NCI-H446 (cell line): ENCODE measurements at places on chromosomes 4 and X.

- DNase-seq = peak; percentile 81
These were observed 47.7 kb downstream of the TIGD2 start for GRCh38 chr4:89158884-89159503.

GRCh38 chr4:8316911-8317351 lies 47.4 kb downstream of the HTRA3 start:
- DNase-seq = no peak

DNA sequence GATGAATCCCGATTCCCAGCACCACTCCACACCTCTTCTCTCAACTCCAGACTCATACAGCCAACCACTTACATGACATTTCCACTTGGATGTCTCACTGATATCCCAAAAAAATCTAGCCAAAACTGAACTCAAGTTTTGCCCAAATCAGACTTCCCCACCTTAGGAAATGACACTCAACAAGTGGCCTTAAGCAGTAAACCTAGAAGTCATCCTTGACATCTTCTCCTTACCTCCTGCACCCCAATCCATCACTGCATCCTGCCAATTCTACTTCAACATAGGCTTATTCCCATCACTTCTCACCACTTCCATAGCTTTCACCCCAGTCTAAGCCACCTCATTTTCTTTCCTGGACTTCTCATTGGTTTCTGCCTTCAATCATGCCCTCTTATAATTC lies 39.1 kb downstream of the PRPS1 start:
- no peak for DNase-seq

GRCh38 chr4:7714738-7715137 lies 224.9 kb downstream of the AFAP1 start:
- no peak for DNase-seq

DNA sequence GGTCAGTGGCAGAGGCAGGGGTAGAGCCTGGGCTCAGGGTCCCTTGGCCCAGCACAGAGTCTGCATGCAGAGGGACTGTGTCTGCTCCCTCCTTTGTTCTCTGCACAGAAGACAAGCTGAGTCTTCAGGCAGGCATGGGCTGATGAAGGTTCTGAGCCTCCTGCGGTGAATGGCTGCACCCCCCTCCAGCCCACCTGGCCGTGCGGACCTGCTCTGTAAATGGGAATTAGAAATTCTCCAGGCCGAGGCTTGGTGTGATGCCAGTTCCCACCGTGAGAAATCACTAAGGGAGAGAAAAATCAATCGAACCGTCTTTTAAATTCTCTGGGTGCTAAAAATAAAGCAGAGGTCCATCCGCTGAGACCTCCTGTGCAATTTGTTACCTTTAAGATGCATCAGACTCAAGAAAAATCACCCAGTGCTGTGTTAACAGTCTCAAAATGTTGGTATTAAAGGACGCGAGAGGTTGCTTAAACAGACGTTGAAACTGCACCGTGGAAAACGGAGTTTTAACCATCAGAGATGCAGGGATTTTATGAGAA lies 96.0 kb downstream of the WFS1 start:
- DNase-seq = no peak

DNA sequence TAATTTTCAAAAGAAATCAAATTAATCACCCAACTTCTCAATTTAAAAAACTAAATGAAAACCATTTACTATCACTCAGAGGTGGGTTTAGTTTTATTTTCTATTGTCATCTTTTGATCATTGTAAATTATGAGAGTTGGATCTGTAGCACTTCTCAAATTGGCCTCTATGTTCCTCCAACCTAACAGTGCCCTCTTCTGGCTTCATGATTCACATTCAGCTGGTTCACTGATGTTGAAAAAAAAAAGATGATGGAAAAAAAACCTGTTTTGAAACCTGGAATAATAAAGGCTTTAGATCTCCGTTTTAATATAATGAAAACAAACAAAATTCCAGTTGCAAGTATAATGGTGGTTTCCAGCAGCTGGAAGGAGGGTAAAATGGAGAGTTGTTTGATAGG lies 2.4 kb upstream of the NBDY start:
- no peak for DNase-seq

GRCh38 chrX:1391707-1392375 lies at the start of gene SLC25A6:
TSS of gene SLC25A6 (minus strand) at chrX:1392113. CDS start at chrX:1392009, 104 bp downstream.
- no peak for DNase-seq

DNA sequence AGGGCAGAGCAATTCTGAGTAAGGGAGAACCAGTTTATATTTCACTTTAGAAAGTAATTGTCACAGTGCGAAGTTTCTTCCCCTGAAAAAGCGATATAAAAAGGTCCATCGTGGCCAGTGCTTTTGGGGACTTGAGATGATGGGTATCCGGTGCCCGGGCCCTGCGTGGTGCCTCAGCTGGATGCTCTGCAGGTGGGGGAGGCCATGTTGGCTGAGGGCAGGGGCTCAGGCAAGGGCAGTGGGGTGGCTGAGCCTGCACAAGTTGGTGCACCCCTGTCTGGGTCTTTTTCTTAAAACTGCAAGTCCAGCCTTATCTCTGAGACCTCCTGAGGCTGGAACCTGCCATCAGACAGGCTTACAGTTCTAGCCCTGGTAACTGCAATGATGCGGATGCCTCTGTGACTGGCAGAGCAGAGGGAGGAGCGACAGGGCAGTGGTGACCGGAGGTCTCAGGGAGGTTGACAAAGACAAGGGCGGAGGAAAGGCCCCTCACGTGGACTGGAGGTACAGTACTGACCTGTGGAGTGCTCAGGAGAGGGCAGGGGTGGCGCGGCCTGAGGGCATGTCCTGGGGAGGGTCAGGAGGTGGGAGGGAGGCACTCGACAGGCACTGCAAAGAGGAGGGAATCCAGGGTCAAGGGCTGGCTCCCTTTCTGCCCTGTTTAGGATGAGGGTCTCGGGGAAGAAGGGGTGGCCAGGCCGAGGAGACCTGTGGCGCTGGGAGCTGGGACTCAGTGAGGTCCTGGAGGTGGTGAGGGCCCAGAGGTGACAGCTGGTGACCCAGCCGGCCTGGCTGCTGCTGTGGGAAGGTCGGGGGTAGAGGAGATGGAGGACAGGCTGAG lies 1.8 kb downstream of the RGS12 start:
- DNase-seq = no peak

GRCh38 chr4:123110685-123111084 lies 188.3 kb upstream of the NUDT6 start:
- DNase-seq = no peak

DNA sequence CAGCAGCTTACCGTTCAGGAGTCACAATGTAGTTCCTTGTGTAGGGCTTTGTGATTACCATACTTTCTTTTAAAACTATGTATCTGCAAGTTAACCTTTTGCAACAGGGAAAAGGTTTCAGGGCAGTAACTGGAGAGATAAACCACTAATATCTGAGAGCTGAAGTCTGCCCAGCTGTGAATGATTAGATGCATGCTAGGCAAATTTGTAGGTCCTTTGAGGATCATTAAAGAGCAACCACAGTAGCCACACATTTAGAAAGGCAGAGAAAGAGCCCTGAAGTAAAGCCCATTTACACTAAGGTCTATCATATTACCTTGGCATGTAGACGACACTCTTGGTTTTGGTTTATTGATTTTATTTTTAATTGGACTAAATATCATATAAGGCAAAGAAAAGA lies 60.0 kb downstream of the ATP8A1 start:
- no peak for DNase-seq

- no peak for DNase-seq
These were observed 215.9 kb upstream of the AADAT start for GRCh38 chr4:170305627-170306026.

- DNase-seq = peak; percentile 66
These were observed 167.9 kb downstream of the SMIM20 start for GRCh38 chr4:26081795-26082498.

GRCh38 chr4:149955780-149956390 lies 122.4 kb upstream of the DCLK2 start:
- no peak for DNase-seq

DNA sequence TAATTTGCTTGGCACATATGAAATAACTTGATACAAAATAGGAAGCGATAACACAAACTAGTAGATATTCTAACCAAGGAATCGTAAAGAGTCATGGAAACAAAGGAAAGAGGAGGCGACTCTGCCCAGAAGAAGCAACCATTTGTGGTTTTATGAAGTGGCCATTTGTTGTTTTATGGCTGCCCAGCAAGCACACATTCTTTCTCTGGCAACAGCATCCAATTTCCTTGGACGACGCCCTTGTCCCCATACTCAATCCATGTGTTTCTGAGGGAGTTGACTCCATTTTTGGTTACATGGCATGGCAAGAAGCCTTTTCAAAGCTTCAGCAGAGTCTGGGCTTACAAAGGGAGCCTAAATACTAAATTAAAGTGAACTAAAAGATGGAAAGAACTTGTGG lies 295.1 kb downstream of the INPP4B start:
- DNase-seq = peak; percentile 12
